ENCODE measurements at places on chromosomes 13 and 19.
A peak's percentile ranks its signal among the peaks of the same experiment; 100 is the strongest.

GRCh38 chr13:58500938-58501337, 869.4 kb downstream of the PCDH17 start:
- DNase-seq: no peak

- no peak for DNase-seq
These were observed 253 bp upstream of the TPTE2 start for GRCh38 chr13:19561585-19561984.

GRCh38 chr13:99085808-99086266, 108.0 kb upstream of the DOCK9 start:
- DNase-seq: peak; percentile 75

DNA sequence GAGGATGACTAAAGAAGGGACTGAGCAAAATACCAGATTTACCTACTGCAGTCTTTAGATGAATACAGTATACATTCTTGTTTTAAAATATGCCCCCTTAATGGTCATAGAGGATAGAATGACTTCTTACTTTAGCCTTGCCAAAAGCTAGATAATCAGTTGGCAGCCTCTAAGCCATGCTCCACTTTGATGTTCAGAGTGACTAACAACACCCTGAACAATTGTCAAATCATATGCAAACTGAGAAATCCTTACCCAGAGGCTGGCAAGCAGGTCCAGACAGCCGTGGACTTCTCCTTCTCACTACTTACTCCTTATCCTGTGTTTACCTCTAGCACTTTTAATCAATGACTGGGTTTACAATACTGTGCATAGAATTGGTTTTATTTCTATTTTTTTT, 23.6 kb upstream of the PHF11 start:
- no peak for DNase-seq

DNA sequence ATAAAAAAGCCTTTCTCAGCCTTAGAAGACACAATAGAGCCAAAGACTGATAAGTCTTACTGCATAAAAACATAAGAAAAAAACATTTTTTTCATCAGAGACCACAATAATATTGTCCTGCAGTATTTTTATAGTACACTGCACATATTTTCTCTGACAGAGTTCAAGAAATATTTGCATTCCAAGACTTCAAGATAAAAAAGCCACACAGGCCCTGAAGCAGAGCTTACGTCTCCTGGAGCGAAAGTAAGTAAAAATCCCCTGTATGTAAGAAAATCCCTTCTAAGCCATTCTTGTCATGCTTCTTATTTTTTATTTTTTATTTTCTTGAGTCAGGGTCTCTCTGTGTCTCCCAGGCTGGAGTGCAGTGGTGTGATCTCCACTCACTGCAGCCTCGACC, 755.9 kb downstream of the LIG4 start:
- no peak for DNase-seq

GRCh38 chr13:35818633-35819067, 312.5 kb downstream of the DCLK1 start:
- DNase-seq: no peak

DNA sequence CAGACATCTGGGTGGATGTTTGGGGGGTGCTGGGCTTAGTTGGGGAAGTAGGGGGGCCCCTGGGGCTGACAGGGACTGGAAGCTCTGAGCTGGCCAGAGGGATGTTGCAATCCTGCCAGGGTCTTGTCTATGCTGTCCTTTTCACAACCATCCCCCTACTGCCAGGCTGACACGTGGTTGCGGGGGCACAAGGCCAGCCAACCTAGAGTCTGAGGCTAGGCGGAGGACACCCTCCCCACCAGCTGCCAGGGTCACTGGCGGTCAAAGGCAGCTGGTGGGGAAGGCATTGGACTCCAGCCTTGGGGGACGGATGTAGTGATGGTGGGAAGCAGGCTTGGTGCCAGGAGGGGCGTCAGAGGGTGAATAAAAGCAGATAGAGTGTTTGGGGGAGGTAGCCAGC, 1.6 kb upstream of the APOC1 start:
- DNase-seq: peak; percentile 79

- DNase-seq: peak; percentile 85
These were observed 2.7 kb downstream of the ING1 start for GRCh38 chr13:110716247-110716515.

GRCh38 chr19:19115954-19116353, 22.3 kb downstream of the TMEM161A start:
- DNase-seq: no peak

DNA sequence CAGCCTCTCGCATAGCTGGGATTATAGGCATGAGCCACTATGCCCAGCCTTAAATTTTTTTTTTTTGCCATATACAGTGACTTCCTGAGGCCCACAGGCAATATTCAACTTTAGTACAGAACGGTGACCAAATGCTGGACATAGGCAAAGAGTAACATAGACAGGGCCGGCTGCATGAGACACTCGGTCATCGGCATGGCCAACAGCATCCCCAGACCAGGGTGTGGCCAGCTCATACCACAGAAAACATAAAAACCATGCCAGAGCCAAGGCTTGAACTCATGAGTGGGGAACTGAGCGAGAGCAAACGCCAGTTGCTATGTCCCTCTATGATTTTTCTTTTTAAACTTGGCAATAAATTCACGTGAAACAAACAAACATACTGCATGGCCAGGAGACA, 17.0 kb downstream of the KANK2 start:
- no peak for DNase-seq

DNA sequence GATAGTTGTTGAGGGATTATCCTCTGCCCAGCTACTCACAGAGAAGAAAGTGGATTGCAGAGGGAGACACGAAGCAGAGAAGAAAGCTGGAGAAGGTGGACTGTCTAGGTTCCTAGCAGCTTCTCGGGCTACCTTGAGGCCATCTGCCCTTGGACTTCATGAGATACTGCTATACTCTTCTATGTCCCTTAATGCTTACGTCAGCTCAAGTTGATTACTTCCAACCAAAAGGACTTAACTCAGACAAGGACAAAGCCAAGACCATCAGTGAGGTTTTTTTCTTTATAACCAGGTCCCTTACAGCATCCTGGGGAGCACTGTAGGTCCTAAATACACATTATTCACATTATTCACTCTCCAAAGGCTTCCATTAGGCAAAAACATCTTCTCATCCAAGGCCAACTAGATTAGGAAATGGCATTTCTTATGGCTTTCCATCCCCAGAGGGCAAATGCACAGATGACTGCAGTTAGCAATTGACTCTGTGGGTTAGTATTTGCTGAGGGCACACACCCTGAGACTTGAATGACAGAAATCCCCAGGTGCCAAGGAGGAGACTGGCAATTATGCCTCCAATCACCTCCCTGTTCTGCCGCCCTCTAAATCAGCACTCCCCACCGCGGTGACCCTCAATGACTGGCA, 4.1 kb upstream of the UBE2L5 start:
- DNase-seq: no peak

DNA sequence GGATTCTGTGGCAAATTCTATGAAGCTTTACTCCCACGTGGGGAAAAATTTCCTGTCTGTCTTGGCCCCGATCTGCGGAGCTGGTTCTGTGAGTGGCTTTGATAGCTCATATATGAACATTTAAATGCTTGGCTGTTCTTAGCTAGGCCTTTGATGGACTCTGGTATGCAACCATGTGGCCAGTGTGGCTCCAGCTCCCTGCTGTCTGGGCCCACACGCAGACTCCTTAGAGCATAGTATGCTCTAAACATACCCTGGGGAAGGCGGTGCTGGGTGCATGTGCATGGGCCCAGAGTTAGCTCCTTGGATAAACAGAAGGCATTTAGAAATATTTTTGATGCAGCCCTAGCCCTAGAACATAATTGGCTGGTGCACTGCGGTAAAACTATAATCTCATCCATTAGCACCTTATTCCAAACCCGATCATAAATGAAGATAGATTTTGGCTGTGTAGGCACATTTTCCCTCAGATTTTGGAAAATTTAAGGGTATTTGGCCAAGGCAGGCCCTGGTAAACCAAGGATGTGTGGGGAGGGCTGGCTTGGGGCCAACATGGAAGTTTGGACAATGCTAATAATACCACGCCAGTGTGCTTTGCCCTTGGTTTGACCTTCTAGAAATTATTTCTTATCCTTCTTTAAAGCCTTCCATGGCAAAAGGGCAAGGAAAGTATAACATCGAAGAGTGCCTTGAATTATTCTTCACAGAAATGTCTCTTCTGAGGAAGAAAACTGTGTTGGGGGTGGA, 153.5 kb downstream of the LMO7 start:
- no peak for DNase-seq

DNA sequence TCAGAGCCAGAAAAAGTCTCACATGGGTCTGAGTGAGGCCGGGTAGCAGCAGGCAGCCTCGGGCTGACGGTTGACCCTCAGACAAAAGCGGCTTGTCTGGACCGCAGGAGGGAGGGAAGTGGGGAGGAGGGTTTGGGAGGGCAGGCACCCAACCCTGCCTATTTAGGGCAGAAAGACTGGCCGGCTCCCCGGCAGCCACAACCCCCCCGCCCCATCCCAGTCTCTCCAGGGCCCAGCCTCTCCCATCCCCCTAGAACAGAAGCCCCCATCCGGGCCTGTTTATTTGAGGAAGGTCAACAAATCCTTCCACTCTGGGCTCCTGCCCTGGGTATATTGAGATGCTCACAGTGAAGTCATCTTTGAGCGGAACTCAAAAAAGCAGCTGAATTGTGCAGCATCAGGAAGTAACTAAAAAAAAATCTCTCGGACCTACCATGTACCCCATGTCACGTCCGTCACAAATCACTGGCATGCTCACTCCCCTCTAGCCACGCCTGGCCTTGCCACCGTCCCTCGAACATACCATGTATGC, 6.3 kb downstream of the DACT3 start:
- peak; percentile 80 for DNase-seq

DNA sequence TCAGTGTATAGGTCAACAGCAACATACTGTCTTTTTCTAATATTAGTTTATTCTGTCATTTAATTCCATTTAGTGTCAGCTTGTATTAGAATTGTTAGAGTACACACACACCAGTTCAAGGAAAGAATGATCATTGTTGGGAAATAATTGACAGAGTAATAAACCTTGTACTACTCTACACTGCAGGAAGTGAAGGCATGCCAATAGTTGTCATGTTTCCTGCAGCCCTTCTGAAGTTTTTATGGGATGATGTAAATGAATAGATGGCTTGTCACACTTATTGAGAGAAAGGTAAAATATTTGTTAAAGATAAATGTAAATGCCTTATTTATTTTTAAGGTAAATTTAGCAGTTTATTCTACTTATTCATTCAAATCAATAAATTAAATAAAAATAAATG, 306.9 kb upstream of the KLHL1 start:
- no peak for DNase-seq

DNA sequence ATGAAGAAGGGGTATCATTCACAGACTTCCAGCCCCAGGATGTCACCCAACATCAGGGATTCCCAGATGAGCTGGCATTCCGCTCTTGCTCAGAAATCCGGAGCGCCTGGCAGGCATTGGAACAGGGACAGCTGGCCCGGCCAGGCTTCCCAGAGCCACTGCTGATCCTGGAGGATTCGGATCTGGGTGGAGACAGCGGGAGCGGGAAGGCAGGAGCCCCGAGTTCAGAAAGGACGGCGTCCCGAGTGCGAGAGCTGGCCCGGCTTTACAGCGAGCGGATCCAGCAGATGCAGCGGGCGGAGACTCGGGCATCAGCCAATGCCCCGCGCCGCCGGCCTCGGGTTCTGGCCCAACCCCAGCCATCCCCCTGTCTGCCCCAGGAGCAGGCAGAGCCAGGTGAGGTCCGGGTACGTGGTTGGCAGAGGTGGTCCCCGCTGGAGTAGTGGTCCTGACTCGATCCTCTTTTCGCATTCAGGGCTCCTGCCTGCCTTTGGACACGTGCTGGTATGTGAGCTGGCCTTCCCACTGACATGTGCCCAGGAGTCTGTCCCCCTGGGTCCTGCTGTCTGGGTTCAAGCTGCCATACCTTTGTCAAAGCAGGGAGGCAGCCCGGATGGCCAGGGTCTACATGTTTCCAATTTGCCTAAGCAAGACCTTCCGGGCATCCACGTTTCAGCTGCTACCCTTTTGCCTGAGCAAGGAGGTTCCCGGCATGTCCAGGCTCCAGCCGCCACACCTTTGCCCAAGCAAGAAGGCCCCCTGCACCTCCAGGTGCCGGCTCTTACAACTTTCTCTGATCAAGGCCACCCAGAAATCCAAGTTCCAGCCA, 11.0 kb downstream of the PLEKHG2 start:
- DNase-seq: peak; percentile 64

DNA sequence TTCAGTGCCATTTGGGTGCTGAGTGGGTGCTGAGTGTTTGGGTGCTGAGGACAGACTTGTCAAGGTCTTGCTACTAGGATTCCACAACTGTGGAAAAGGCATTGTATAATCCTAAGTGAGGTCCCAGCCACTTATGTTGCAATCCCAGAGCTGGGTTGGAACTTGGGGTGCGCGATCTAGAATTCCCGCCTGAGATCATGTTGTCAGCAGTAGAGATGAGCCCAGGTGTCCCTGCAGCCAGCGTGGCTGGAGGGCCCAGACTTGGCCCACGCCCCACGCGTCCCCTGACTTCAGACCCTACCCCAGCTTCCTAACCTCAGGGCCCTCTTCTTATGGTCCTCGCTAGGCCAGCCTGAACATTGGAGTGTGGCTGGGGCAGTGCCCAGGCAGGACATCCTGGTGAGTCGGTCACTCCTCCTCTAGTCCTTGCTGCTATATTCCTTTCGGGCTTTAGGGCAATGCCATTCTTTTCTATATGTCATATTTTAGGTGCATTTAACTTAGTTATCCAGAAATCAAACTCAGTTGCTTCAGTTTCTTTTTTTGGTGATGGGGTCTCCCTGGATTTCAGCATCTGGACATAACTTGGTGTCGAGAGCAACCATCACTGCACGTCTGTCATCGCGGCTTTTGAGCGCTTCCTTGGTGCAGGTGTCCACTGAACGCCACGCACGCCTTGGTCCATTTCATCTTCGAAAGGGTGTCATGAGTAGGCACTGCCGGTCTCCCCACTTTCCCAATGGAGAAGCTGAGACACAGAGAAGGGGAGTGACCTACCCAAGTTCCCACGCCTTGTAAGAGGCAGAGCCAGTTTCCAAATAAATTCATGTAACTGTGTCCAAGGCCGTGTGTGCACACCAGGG, 46.4 kb upstream of the F7 start:
- DNase-seq: peak; percentile 50

GRCh38 chr13:92769046-92769445, 457.6 kb upstream of the GPC6 start:
- no peak for DNase-seq

GRCh38 chr13:35888457-35888883, 242.7 kb downstream of the DCLK1 start:
- DNase-seq: no peak

GRCh38 chr19:19651076-19651475, 7.6 kb upstream of the GMIP start:
- no peak for DNase-seq

DNA sequence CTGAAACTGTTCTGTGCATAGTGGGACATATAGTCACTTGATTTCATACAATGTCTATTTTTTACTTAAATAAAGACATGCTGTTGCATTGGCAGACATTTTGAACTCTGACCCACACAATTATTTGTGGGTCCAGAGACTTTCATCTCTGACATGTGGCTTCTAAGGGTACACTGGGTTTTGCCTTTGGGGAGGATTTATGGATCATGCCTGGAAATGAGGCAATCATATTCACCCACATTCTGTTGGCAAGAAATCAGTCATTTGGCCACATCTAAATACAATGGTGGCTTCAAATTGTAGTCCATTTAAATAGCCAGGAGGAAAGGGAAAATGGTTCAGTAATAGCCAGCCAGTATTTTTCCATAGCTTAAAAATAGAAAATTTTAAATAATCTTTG, 238.3 kb upstream of the KLF12 start:
- no peak for DNase-seq
